ENCODE measurements at places on chromosomes 3 and 15. TPM values are rescaled to one million over a fixed set of nuclear protein-coding genes. Genes with fewer than 3 reads are reported as not detected.

Gene MUC4
- 0.11 TPM for total RNA-seq

Gene TRIM71
- not detected for total RNA-seq

GRCh38 chr3:61381745-61382392 lies 130.6 kb upstream of the FHIT start:
- DNase-seq, result no peak

DNA sequence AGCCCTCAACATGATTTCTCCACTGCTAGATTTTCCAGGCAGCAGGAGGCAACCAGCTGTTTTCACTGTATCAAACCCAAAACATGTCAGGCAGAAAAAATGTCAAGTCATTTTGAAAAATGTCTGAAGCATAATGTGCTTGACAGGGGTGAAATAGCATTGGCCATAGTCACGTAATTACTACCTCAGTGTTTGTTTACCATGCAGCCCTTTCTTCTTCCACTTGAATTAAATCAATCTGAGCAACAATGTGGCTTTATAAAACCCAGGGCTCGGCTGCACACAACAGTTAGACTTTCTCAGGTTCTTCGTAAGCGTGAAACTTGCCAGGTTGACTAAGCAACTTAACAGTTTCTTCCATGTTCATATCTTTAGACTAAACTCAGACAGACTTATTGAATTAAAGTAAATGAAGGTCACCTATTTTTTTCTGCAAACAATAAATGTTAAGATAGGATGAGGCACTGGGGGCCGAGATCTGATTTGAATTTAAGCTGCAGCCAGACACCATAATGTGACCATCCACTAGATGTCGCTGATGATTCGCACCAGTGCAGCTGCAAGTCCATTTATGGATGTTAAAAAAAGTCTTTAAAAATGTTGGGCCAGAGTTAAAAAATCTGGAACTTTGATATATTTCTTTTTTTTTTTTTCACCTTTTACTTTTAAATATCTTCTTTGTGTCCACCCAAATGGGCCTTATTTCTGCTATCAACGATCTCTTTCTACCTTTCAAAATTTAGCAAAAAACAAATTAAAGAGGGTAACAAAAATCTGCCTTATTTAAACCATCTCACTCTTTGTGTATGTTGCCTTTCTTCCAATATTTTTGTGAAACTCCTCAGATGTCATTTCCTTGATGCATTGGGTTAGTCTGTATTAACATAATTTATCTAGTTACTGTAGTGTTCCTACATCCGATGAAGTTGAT lies 305.9 kb downstream of the CACNA2D3 start:
- DNase-seq, result peak; percentile 22

DNA sequence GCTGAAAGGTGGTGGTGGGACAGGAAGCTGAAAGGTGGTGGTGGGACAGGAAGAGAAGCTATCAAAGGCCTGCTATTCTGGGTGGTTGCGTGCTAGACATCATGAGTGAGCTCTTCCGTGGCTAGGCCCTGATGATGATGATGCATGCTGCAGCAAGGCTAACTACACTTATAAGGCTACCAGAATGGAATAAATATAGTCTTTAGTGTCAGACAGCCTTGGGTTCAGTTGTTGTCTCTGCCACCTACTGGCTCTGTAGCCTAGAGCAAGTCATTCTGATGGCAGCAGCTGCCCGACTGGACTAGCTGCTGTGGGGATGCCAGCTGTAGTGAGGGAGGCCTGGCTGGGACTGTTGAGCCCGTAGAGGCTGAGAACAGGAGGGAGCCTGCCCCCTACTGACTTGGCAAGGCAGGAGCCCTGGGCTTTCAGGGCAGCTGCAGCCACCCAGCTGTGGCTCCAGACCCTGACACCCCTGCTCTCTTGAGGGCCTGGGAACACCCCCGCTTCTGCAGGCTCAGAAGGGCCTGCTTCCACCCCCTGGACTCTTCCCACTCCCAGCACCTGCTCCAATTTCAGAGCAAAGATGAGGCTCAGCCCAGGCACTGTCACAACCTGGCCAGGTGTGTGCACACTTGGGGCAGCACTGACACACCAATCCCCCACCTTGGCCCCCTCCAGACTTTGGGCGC lies 21.4 kb upstream of the ZBED2 start:
- no peak for DNase-seq

GRCh38 chr3:117285737-117286136 lies 576.2 kb downstream of the TUSC7 start:
- no peak for DNase-seq

GRCh38 chr3:123075359-123075758 lies 8.5 kb downstream of the PDIA5 start:
- no peak for DNase-seq

DNA sequence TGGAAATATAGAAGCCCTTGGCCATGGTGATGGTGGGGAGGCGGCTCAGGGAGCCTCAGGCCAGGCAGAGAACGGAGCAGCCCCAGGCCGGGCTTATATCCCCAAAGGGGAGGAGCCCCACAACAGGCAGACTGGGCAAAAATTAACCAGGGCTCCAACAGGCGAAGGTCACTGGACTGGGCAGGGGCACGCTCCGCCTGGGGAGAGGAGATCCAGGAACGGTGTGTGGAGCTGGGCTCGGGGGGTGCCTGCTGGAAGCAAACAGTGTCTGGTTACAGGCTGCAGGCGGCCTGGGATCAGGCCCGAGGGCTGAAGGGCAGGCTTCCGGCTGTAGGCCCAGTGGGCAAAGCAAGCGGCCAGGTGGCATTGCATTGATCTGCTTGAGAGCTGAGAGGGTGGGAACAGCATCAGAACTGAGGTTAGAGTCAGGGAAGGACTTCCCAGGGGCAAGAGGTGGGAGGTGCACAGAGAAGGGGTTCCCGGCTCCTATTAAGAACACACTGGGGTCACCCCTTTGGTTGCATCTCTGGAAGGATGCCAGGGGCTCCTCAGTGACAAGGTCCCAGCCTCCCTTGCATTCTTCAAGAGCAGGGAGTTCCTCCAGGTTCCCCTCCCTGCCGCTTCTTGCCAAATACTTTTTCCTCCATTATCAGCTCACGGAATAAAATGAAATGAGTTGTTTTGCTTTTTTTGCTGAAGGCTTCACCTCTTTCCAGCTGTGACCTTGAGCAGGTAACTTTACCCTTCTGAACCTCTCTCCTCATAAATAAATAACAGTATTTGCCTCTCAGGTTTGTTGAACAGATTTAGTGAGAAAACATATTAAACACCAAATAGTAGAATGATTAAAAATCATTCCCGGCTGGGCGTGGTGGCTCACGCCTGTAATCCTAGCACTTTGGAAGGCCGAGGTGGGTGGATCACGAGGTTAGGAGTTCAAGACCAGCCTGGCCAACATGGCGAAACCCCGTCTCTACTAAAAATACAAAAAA lies 7.8 kb downstream of the ANPEP start:
- DNase-seq, result no peak

- no peak for DNase-seq
These were observed 118.7 kb downstream of the KCNH8 start for GRCh38 chr3:19267040-19267439.

DNA sequence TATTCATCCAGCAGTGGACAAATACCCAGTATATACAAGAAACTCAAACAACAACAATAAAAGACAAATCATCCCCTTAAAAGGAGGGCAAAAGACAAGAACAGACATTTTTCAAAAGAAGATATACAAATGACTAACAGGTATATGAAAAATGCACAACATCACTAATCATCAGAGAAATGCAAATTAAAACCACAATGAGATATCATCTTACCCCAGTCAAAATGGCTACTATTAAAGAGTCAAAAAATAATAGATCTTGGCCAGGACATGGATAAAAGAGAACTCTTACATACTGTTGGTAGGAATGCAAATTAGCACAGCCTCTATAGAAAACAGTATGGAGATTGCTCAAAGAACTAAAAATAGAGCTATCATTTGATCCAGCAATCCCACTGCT lies 16.9 kb downstream of the DHX36 start:
- no peak for DNase-seq

- DNase-seq, result no peak
These were observed 15.4 kb upstream of the OXTR start for GRCh38 chr3:8784676-8785435.

GRCh38 chr15:75063338-75063737 lies 39.9 kb downstream of the PPCDC start:
- no peak for DNase-seq

Data from left ventricle myocardium inferior (tissue), 1 donor.